Sciatic nerve (tissue), 2 donors: ENCODE measurements at places on chromosomes 7 and 10. TPM values are rescaled to one million over a fixed set of nuclear protein-coding genes. Genes with fewer than 3 reads are reported as not detected.

The BTBD16 gene
- 0.89 TPM for total RNA-seq

The NME8 gene
- 1.2 TPM for total RNA-seq

The ITPRID1 gene
- total RNA-seq = not detected

The TUBAL3 gene
- 0.18 TPM for total RNA-seq

DNA sequence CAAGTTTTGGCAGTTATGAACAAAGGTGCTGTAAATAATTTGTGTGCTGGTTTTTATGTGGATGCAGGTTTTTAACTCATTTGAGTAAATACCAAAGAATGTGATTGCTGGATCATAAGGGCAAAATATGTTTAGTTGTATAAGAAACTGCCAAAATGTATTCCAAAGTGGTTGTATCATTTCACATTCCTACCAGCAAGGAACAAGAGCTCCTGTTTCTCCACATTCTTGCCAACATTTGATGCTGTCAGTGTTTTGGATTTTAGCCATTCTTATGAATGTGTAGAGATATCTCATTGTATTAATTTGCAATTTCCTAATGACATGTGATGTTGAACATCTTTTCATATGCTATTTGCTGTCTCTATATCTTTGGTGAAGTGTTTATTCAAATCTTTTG lies 207.3 kb upstream of the LRGUK start:
- DNase-seq = no peak

DNA sequence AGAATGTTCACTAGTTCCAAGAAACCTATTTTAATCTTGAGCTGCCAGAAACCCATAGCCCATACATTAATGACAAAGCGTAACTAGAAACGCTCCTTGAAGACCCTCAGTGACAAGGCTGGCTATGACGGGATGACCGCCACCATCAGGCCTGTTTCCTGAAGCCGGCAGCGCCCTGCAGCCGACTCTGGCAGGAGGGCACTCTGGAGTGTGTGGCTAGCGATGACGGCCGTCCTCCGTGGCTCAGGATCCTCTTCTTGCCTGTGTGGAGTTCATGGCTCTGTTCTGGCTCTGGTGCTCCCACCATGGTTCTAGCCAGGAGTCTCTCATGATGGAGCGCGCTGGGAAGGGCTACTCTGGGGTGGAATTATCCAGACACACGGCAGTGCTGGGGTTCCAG lies 224.1 kb downstream of the ADARB2 start:
- DNase-seq = no peak

- DNase-seq = no peak
Observed at GRCh38 chr10:133474665-133475424, 21.1 kb downstream of the SCART1 start.

GRCh38 chr10:107733328-107734130 lies 569.0 kb upstream of the SORCS1 start:
- no peak for DNase-seq

GRCh38 chr7:47759056-47759706 lies 177.3 kb upstream of the TNS3 start:
- DNase-seq = no peak

- no peak for DNase-seq
Observed at GRCh38 chr7:27998382-27998781, 182.2 kb downstream of the JAZF1 start.

DNA sequence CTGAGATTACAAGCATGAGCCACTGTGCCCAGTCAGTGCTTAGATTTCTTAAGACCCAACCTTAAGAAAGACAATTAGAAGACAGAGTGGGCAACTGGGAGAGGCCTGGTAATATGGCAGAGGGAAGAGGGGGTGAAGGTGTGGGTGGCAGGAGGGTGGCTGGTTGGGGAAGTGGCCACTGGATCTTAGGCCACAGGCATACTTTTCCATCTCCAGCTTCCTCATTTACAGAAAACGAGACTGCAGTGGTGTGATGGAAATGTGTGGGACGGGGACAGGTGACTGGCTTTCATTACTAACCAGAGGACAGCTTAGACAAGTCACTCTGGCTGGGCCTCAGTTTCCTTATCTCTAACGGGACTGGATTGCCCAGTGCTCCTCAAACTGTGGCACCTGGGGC lies 1.0 kb upstream of the FFAR4 start:
- DNase-seq = no peak

- no peak for DNase-seq
Observed at GRCh38 chr10:6267941-6268340, 65.2 kb downstream of the PFKFB3 start.
